Nucleus accumbens (tissue), 56 donors: ENCODE measurements at places on chromosomes 2 and 18.

DNA sequence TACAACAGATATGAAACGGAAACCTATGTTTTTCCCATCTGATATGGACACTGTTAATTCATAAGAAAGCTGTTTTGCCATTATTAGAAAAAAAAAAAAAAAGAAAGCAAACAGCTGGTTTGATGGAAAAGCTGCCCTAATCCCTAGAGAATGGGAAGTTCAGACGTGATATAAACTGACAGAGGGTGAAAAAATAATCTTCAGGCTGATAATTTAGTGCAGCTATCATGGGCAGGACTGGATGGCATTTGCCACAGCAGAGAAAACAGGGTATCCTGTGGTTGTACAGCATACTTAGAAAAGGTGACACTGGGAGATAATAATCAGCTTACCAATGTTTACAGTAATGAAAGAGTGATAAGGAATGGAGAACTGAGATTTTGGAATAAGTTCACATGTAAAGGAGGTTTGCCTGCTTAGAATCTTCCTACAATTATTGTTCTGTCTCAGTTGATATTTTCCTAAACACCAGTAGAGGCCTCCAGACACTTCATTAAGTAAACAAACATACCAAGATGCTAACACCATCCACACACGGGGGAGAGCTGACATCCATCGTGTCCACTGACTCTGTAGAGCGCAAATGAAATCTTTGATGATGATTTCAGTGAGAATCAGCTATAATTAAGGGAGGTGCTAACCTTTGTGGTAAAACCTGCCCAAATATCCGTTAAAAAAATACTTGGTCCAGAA, 211.6 kb upstream of the MMADHC start:
- no peak for DNase-seq

GRCh38 chr2:44107974-44108373, 60.7 kb upstream of the PPM1B start:
- no peak for DNase-seq

DNA sequence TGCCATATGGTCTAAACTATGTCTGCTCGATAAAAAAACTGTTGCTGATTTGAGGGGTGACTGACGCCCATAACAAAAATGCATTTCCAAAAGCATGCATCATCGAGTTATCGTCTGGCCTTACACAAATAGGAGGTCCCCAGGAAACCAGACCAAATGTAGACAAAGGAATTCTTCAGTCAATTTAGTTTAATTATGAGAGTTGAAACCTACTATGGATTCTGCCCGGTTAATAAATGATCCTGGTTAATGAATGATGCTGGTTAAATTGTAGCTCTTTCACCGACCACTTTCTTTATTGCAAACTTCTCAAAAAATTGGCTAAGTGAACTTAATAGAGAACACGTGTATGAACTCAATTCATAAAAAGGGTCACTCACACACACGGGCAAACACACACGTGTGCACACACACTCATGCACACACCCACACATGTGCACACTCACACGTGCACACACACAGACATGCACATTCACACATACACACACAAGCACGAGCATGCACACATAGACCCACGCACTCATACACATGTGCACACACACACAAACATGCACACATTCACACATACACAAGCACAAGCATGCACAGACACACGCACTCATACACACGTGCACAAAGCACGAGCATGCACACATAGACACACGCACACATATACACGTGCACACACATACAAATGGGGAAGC, 59.0 kb upstream of the SALL3 start:
- no peak for DNase-seq

GRCh38 chr2:138777996-138778395, 2.2 kb downstream of the NXPH2 start:
- DNase-seq: no peak

DNA sequence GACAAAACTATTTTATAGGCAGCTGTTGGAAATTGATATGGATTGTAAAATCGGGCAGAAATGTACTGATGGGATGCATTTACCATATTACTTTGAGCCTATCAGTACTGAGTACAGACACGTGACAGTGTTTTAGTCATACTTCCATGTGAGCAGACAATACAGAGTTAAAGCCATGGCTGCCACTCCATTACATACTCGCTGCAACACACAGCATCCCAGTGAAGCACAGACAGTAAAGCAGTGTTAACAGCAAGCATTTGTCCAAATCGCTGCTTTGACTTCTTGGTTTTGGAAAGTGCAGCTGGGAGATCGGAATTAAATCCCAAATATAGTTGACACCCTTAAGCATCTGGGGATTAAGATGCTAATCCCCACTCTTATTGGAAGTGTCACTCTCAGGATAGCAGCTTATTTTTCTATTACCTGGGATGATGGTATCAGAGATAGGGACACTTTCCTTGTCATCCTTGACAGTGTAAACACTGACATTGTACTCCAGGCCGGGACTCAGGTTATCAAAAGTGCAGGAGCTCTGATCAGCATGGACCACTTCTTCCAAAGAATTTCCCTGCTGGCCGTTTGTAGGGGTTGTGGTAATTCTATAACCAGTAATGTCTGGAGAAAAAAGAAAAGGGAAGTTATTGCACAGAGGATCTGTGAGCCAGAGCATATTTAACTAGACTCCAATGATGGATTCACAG, 41.6 kb downstream of the FN1 start:
- DNase-seq: no peak

GRCh38 chr18:48728204-48728833, 189.5 kb downstream of the CTIF start:
- DNase-seq: no peak

DNA sequence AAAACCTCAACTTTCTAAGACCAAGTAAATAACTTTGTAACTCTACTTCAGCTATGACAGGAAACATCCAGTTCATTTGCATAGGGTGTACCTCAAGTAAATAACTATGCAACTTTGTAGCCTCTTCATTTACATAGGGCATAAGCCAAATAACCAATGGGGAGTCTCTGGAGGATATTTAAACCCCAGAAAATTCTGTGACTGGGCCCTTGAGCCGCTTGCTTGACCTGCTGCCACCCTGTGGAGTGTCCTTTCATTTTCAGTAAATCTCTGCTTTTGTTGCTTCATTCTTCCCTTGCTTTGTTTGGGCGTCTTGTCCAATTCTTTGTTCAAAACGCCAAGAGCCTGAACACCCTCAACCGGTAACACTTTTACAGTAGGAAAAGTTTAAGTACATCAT, 1112.7 kb upstream of the NRXN1 start:
- DNase-seq: no peak

DNA sequence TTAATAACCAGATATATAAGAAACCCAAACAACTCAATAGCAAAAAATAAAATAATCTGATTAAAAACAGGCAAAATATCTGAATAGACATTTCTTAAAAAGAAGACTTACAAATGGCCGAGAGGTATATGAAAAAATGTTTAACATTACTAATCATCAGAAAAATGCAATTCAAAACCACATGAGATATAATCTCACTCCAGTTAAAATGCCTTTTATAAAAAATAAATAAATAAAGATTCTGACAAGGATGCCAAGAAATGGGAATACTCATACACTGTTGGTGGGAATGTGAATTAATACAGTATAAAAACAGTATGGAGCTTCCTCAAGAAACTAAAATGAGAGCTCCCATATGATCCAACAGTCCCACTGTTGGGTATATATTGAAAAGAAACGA, 33.9 kb upstream of the BMP10 start:
- DNase-seq: no peak

GRCh38 chr18:28801876-28802275, 624.9 kb upstream of the CDH2 start:
- no peak for DNase-seq

DNA sequence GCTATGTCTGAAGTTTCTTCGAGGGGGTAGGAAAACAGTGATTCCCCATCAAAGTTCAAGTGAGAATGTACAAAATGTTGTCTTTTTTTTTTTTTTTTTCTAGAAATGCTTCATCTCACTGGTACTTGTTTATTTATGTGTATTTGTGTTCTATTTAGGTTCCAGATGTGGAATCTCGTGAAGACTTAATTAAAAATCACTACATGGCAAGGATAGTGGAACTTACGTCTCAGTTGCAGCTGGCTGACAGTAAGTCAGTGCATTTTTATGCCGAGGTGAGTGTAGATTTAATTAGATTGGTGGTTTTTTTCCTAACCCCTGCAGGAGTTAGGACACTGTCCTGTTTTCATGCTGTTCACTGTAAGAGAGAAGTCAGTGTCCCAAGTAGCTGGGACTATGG, 22.8 kb upstream of the STON1 start:
- no peak for DNase-seq

DNA sequence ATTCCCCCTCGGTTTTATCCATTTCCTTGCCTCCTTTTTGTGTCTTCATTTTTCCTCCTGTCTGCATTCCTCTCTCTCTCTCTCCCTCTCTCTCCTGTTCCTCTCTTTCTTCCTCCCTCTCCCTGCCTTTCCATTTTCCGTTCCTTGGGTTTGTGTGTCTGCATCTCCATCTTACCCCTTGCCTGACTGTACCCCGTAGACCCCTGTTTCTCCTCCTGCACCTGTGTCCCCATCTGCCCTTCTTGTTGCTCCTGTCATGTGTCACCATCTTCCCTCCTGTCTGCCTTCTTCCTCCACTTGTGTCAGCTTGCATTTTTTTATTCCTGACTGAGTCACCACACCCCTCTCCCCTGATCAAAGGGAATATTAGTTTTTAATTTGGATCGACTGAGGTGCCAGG, 1.8 kb downstream of the CDK5R2 start:
- DNase-seq: no peak

- peak; percentile 2 for DNase-seq
Observed at GRCh38 chr2:79876430-79876829, 363.6 kb downstream of the CTNNA2 start.

- DNase-seq: no peak
Observed at GRCh38 chr18:48975817-48976649, 25.3 kb upstream of the SMAD7 start.

DNA sequence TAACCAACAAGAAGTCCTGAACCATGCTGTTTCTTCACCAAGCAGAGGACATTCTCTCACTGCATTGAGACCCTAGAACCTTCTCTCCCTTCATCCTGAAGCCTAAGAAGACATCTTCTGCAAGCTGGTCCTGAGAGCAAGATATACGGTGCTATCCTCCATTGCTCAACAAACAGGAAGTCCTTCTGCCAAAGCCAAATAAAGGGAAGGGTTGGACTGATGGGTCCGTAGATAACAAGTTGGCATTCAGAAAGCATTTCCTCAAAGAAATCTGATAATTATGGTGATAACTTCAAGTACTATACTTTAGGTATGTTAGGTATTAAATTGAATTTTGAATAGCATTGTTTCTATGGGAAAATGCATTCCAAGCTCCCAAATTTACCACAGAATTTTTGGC, 23.3 kb downstream of the GRB14 start:
- no peak for DNase-seq

GRCh38 chr2:113976277-113976928, 86.5 kb downstream of the ACTR3 start:
- DNase-seq: no peak

GRCh38 chr18:24959051-24959476, 392.9 kb downstream of the ZNF521 start:
- DNase-seq: no peak

DNA sequence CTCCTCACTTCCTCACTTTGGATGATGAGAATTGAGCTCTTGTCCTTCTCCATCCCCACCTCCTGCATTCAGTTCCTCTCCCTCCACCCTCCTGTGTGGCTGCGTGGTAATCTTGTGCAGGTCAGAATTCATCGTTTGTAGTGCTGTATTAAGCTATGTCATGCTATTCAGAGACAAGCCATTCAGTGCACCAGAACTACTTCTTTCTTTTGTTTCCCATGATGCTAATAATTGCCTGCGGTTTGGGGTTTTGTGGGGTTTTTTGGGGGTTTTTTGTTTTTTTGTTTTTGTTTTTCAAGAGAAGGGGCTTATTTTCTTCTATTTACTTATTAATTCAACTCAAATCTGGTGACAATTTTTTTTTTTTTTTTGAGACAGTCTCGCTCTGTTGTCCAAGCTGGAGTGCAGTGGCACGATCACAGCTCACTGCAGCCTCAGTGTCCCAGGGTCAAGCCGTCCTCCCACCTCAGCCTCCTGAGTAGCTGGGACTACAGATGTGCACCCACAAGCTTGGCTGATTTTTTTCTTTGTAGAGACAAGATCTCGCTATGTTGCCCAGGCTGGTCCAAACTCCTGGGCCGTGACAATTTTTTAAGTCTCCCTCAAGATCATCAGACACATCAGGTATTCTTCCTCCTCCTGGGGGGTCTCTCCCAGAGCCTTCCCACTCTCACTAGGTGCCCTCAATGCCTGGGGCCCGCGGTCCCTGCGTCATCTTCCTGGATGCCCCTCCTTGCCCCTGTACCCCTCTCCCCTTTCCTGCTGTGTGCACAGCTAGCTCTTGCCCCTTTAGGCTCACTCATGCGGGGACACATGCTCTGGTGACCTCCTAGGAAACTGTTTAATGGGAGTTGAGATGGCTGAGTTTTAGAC, 37.8 kb downstream of the MAL start:
- DNase-seq: no peak

- DNase-seq: no peak
Observed at GRCh38 chr2:8743261-8743660, 61.4 kb downstream of the ID2 start.

- DNase-seq: no peak
Observed at GRCh38 chr2:65367524-65367923, 64.9 kb downstream of the SPRED2 start.

- no peak for DNase-seq
Observed at GRCh38 chr2:238148981-238149380, 9.8 kb upstream of the ERFE start.

DNA sequence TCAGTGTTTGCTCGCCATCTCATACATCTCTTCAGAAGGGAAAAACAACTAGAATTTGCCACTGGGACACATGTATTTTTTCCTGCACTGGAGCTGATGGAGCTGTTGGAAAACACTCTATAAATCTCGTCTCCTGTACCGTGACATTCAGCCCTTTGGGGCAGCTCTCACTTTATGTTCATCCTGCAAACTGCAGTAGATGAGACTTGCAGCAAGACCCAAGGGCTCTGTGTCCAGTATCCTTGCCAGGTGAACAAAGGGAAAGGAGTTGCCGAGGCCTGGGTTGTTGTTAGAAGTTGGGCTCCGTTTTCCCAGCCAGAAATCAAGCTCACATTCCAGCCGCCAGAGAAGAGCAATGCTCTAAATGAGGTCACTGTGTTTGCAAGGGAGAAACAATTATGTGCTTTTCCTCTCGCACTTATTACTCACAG, 285.1 kb downstream of the SLC4A3 start:
- no peak for DNase-seq

GRCh38 chr2:145546091-145546490, 1026.2 kb upstream of the ZEB2 start:
- no peak for DNase-seq

DNA sequence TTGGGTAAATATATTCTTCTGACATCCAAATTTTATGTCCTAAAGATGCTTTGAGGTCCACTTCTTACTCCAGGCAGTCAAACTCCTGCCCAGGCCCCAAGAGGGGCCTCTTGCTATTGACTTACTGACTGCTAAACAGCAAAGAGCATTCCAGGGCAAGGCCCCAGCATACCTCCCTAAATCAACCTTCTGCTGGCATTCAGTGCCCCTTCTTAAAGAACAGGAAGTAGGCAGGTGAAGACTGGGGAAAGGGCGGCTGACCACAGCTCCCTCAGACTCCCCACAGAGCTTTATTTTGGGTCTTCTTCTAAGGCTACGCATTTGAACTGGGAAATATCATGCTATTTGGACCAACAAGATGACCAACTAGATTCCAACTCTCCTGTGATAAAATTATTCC, 68.9 kb downstream of the USP40 start:
- DNase-seq: no peak
